Naive thymus-derived CD4-positive, alpha-beta T cell (primary cell): ENCODE measurements at places on chromosomes 4 and X. TPM values are rescaled to one million over a fixed set of nuclear protein-coding genes. Genes with fewer than 3 reads are reported as not detected.

DNA sequence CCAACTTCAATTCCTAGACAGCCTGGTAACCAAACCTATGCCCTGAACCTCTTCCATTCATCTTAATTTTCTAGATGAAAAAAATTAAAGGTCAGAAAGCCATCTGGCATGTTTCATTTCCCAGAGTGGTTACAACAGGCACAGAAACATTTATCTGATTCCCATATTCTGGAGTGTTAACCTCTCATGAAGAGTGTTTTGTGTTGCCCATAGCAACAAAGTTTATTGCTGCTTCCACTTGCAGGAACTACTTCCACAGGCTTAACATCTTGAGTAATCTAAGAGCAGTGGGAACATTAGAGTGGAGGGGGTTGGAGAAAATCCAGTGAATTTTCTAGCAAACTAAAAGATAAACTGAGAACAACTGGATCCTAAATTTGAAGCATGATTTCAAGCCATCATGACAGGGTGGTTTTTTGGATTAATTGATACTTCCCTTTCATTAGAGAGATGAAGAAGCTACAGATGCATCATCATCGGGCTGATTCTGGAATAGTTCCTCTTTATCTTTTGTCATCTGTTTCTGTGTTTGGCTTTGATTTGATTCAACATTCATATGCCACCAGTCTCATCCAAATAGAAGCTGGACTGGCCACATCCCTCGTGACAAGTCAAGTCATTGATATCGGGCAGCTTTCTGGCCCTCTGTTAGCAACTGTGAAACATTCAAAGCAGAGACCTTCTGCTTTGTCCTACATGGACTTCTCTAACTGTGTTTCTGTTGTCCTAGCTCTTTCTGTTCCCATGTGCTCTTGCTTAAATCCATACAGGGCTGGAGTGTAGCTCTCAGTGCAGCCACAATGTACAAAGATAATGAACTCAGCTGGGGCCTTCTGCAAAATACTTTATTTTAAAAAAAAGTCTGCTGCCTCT lies 167.3 kb downstream of the MID1IP1 start:
- DNase-seq: no peak

DNA sequence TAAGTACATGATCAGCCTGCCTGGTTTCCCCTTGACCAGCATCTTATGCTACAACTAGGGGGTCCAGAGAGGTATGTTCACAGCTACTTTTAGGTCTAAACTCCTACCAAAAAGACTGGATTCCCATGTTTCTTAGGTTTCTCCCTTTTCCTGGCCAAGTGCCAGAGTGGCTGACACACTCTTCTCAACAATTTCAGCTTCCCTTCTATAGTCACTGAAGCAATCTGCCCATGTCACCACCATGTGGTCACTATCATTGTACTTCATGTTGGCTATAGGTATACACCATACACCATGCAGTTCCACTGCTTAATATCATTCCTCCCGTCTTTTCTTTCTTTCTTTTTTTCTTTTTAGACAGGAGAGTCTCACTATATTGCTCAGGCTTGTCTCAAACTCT lies 66.9 kb downstream of the KLHL13 start:
- DNase-seq: no peak

DNA sequence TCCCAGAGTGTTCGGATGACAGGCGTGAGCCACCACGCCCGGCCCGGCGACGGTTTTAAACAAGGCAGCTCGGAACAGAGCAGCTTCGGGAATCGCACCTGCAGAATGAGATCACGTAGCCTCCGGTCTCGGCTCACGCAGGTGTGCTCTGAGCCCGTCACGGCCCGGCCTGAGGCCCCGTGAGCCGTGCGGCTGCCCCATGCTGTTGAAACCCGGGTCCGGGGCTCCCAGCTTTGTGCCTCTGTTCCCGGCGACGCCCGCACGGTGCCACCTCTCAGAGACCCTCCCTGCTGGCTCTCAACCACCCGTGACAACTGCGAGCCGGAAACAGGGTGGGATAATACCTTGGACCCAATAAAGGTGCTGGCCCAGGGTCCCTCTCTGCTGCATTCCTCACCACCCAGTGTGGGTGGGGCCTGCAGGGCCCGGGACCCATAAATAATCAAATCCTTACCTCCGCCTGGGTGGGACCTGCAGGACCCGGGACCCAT lies 13.4 kb upstream of the PLCXD1 start:
- peak; percentile 6 for DNase-seq

DNA sequence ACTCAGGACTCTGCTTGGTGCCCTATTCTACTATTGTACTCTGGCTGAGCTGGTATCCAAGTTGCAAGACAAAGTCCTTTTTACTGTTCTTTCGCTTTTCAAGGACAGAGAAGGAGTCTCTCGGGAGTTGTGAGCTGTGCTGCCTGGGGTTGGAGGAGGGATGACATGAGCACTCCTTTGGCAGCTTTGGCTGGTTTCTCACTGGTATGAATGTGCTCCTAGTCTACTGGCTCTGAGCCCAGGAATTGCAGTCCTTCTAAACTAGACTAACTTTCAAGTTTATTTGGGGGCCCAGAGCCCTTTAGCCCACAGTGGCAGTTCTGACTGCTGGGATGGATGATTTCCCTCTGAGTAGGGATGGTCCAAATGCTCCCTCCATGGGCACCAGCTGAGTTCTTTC lies 997.1 kb downstream of the RAB28 start:
- DNase-seq: no peak

GRCh38 chr4:74715706-74716435 lies 78.5 kb downstream of the BTC start:
- no peak for DNase-seq

DNA sequence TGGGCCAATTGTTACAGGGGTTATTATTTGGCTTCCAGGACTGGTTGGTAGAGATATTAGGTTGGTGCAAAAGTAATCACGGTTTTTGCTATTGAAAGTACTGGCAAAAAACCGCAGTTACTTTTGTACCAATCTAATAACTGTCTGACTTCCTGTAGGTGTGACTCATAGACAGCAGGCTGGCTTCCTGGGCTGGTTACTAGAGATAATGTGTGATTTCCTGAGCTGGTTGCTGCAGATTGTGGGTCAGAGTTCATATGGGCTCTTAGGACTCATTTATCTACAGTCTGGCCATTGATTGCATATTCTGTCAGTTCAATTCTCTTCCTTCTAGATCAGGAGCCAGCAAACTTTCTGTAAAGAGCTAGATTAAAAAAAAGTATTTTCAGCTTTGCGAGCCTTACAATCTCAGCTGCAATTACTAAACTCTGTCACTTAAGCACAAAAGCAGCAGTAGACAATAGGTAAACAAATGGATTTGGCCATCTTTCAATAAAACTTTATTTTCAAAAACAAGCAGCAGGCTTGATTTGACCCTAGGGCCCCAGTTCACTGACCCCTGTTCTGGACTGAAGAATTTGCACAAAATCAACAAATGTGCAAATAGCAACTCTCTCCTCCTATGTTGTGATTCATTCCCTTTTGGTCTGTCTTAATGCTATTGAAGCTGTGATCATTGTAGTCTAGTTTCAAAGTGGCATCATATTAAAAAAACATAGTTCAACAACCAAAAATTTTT lies 50.8 kb upstream of the BOD1L1 start:
- no peak for DNase-seq

DNA sequence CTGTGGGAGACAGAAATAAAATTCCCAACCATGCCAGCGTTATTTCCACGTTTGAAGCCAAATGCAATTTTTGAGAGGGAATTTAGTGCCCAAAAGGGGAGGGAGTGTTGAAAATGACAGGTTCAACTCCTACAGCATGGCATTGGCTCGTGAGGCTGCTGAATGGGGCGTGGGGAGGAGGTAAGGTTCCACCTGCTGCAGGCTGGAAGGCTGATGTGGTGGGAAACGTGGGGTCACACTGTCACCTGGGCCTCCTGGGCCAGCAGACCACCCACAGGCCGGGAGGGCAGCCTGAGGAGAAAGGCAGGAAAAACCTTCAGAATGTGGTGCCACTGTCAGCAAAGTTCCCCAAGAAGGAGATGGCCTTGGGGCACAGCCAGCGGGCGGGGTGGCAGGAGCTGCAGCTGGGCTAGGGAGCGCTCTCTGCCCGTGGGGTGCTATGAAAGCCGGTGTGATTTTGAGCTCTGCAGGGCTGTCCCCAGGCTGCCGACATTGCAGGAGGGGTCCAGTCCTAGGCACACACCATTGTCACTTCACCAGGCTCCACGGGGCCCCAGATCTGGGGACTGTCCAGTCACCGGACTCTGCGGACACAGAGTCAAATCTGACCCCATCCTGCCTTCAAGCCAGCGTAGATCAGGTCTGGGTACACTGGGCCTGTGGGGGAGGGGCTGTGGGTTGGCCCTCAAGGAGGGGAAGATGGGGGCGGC lies 19.6 kb downstream of the MSANTD1 start:
- no peak for DNase-seq

The FAM133A gene
- total RNA-seq: 0.22 TPM

The C1QTNF7 gene
- total RNA-seq: not detected

The GPM6B gene
- total RNA-seq: not detected in 2 replicates

The PRR27 gene
- not detected in 2 replicates for total RNA-seq

The ZMAT1 gene
- 45.3 TPM for total RNA-seq

The SLC10A4 gene
- total RNA-seq: not detected
